Right ventricle myocardium superior (tissue), 1 donor: ENCODE measurements at places on chromosomes 1 and 21.

- DNase-seq = no peak
These were observed 10.0 kb downstream of the RABGAP1L start for GRCh38 chr1:174169342-174169741.

- no peak for DNase-seq
These were observed 95.7 kb downstream of the GLIS1 start for GRCh38 chr1:53643041-53643880.

GRCh38 chr21:35643176-35643575 is 417.1 kb downstream of the SETD4 start:
- no peak for DNase-seq

- no peak for DNase-seq
These were observed 577 bp downstream of the RAB3GAP2 start for GRCh38 chr1:220271706-220272046.

- no peak for DNase-seq
These were observed 10.2 kb downstream of the C1orf216 start for GRCh38 chr1:35708441-35708921.

DNA sequence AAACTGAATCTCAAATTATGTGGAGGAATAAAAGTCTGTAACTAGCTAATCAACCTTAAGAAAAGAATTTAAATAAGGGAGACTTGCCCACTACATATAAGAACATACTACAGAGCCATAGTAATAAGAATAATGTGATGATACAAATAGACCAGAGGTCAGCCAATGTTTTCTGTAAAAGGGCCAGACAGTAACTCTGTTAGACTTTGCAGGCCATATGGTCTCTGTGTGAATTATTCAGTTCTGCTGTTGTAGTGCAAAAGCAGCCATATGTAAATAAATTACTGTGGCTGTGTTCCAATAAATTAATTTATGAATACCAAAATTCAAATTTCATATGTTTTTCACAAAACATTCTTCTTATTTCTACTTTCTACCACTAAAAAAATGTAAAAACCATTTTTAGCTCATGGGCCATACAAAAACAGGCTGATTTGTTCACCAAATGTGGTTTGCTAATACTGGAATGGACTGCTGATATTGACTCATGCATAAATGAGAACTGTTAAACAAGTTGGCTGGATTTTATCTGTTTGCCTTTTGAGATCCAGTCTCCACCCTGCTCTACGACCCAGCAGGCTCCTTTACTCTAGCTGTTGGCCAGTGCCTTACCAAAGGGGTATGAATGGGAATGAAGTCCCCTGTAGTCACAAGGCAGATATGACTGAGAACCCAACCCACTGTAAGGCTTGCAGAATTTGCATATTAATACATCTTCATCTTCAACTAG is 98.2 kb upstream of the ZNHIT6 start:
- DNase-seq = no peak

- peak; percentile 58 for DNase-seq
These were observed 613 bp downstream of the ZFYVE9 start for GRCh38 chr1:52142220-52143183.

DNA sequence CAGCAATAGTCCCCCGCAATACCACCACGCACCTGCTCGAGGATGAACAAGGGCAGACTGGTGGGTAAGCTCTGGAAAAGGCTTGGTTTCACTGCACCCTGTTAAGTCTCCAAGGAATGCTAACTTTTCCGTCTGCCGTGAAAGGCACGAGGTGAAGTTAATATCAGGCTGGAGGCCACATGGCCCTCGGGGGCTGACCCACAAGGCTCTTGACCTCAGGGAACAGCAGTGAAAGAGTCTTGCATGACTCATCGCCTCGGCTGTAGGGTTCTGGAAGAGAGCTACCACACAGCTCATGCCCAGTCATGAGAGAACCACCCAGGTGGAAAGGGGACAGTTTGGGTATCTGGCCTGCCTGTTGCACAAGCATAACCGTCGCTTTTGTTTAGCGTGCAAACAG is 24.7 kb downstream of the SCCPDH start:
- DNase-seq = no peak

- DNase-seq = peak; percentile 74
These were observed 8.9 kb downstream of the ADGRB2 start for GRCh38 chr1:31755197-31755611.

- no peak for DNase-seq
These were observed 71.4 kb upstream of the LPGAT1 start for GRCh38 chr1:211901945-211902344.

DNA sequence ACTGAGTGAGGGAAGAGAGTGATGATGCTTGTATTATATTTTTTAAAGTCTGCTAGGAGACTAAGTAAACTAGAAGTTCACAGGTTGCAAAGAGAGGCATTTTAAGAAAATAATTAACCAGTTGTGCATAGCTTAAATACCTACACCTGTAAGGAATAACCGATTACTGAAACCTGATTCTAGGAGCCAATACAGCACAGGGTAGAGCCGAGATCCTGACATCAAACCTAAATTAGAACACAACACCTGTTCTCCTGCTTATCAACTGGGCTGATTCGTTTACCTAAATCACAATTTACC is 54.8 kb downstream of the EPRS1 start:
- DNase-seq = no peak

DNA sequence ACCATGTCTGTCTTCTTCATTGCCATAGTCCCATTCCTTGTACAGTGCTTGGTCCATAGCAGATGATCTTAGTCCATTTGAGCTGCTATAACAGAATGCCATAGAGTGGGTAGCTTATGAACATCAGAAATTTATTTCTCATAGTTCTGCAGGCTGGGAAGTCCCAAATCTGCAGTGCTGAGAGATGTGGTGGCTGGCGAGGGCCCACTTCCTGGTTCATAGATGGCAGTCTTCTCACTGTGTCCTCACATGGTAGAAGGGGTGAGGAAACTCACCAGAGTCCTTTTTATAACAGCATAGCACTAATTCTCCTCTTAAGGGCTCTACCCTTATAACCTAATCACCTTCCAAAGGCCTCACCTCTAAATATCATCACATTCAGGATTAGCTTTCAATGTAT is 23.1 kb upstream of the RAP1A start:
- DNase-seq = no peak

DNA sequence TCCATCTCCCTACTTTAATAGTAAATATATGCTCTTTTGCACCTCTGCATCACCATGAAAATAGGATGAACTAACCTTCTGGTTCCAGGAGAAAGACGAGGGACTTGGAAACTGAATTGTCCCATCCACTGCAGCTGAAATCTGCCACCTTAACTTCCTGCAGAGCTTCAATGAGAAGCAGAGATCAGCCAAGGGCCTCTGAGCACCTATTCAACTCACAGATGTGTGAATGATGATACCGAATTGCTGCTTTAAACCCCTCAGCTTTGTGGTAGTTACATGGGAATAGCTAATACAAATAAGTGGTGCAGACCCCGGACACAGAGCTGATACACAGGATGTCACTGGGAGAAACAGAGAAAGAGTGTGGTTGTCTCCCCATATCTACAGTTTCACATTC is 616.8 kb downstream of the NCAM2 start:
- no peak for DNase-seq

GRCh38 chr1:222817529-222817928 is 2.7 kb downstream of the DISP1 start:
- no peak for DNase-seq

GRCh38 chr1:10861822-10862221 is 65.4 kb upstream of the CASZ1 start:
- no peak for DNase-seq

DNA sequence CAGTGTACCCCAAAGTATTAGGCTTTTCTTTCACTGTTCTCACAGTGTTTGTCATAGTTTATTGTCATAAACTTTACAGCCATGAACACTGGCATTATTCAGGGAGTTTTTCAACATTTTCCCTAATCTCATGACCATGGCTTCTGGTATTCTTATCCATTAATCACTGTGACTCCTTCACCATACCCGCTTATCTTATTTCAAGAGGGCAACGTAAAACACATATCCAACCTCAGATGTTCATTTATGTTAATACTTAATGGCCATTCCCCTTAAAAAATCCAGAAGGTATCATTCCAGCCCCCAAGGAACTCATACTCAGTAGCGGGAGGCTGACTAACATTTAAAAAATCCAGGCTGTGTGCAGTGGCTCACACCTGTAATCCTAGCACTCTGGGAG is 78.5 kb upstream of the RGS4 start:
- DNase-seq = no peak

DNA sequence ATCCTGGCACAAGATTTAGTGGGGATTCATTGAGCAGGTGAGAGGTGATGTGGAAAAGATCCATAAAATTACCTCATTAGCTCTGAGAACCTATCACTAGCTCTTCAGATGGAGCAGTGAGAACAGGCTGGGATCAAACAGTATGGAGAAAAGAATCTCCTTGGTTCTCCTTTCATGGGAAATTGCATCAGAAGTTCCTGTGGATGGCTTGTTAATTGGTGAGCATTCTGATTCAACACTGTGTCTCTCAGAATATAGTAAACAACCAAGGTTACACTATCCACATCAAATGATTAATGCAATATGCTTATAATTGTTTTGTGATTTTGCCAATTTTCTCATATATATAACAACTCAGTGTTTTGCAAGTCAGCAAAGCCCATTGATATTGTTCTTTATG is 8.3 kb upstream of the CD55 start:
- DNase-seq = no peak

- no peak for DNase-seq
These were observed 217.4 kb upstream of the KIAA0040 start for GRCh38 chr1:175409938-175410337.

DNA sequence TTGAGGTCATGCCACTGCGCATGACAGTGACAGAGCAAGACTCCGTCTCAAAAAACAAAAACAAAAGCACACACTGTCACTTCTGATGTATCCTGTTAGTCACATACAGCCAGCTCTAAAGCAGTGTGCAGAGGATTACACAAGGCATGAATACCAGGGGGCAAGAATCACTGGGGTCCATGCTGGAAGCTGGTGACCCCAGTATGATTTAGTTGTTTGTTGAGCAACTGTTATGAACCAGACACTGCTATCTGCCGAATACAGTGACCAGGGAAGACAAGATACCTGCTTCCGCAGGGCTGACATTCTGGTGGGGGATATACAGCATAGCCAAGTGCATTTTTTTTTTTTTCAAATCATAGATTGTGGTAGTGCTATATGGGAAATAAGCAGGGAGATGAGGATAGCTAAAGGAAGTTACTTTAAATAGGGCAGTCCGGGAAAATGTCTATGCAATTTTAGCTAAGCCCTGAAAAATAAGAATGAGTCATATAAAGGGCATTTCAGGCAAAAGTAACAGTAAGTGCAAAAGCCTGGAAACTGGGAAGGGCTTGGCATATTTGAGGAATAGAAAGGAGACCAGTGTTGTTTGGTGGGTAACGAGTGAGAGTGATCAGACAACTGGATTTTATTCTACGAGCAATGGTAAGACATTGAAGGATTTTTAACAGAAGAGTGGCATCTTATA is 69.7 kb downstream of the ADSS2 start:
- DNase-seq = no peak

DNA sequence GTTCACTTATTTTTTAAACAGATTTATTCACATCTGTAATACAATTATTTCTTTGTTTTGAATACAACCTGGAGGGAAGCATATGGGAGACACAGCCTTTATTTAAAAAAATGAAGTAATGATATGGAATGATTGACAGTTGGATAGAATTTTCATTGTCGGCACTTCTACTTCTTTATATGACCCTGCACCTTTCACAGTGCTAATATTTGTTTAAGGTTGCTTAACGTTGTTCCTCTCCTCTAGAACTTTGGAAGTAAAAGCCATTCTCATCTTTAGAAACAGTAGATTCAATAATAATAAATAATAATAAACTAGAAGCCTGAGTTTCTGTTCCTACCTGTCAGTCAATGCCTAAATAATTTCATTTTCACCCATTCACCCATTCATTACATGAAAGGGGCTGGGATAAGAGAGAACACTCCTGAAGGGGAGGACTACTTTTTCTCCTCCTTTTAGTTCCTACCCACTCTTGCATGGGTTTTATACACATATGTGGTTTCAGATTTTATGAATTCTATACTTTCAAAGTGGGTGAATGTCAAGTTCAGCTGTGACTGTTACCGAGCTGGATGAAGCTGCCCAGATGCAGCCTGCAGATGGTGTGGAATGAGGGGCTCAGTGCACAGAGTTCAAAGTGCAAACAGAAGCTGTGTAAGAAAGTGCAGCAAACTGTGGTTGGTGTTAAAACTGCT is 9.4 kb downstream of the RUNX1 start:
- DNase-seq = no peak

GRCh38 chr1:230246551-230246950 is 179.5 kb downstream of the GALNT2 start:
- DNase-seq = no peak
